SJSA1 (cell line): ENCODE measurements at places on chromosomes 4 and X. TPM values are rescaled to one million over a fixed set of nuclear protein-coding genes. Genes with fewer than 3 reads are reported as not detected.

PRPS1 gene
- 72.0 and 117 TPM in 2 replicates for total RNA-seq

DNA sequence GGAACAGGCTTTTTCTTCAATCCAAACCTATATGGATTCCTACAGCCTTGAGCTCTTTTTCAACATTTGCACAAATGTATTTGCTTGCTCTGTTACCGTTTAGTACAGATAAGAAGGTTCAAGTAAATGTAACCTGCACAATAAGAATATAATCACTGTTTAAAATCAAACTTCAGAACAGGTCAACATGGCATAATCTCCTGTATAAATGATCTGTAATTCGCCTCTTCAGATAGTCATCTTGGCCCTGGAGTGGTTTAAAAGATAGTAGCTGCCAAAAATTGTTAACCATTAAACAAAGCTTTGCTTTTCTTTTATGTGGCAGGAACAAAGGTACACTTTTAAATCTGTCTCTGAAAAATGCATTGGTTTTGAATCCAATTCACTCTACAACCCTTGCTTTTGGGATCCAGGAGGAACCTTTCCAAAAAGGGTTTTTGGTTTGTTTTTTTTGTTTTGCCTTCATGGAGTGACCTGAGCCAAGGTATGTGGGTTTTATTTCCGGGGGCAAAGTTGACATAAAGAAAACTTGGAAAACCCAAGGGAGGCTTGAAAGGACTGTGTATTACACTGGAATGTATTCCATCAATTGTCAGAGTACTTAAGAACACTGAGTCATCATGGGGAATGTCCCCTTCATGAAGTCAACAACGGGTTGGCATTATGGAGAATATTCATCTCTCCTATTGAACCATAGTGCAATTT is 210.4 kb upstream of the HCCS start:
- DNase-seq = peak; percentile 28
- H3K36me3 ChIP-seq = no peaks in the 10 kb centered on the region
- H3K4me3 ChIP-seq = no peak overlapping the region

- no peaks in the 10 kb centered on the region for H3K4me1 ChIP-seq
- no peak overlapping the region for H3K27ac ChIP-seq
- no peaks in the 10 kb centered on the region for H3K27me3 ChIP-seq
- no peaks in the 10 kb centered on the region for H3K36me3 ChIP-seq
- DNase-seq = no peak
These were observed 63.5 kb downstream of the ANAPC4 start for GRCh38 chr4:25440478-25441030.

PITX2 gene
- total RNA-seq = 20.6 and 21.7 TPM in 2 replicates

JAKMIP1 gene
- total RNA-seq = not detected in 2 replicates

NEIL3 gene
- 26.8 and 27.3 TPM in 2 replicates for total RNA-seq
